Skin of body (tissue), 3 donors: ENCODE measurements at places on chromosomes 16 and 17. TPM values are rescaled to one million over a fixed set of nuclear protein-coding genes. Genes with fewer than 3 reads are reported as not detected.
A peak's percentile ranks its signal among the peaks of the same experiment; 100 is the strongest.

The TEKT1 gene
- total RNA-seq = 0.10 TPM

GRCh38 chr16:15598648-15599190 is 44.2 kb downstream of the MARF1 start:
- no peak for DNase-seq

DNA sequence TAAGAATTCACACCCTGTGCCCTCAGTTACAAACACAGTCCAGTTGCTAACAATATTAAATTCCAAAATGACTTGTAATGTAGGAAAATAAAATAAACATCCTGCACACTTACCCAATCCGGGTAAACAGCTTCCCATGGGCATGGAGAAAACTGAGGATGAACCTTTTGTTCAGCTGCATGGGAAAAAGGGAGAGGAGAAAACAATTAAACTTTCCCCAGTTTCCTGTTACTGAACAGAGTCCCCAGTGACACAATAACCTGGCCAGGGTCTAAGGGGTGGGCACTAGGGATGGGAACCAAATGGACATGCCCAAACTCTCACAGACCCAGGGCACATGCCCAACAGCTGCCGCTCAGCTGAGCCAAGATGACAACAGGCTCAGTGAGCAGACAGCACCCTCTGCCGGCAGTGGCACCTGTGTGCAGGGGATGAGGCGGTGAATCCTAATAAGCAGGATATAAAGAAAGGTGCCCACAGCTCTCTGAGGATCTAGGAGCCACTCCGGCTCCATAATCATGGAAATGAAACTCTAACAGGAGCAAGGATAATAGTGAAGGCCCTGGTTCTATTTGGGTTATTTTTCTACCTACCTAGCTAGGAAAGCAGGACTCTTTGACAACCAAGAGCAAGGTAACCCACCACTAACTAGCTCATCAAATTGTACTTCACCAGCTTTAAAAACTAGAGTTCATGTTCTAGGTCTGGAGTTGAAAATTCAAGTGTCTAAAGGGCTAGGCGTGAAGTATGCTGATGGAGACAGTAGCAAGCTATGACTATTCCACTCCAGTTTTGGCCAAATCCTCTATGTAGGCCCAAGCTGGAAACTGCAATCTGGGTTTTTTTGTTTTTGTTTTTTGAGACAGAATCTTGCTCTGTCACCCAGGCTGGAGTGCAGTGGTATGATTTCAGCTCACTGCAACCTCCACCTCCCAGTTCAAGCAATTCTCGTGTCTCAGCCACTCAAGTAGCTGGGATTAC is 58.8 kb downstream of the SMG6 start:
- DNase-seq = peak; percentile 85

The TMEM220 gene
- 2.6 TPM for total RNA-seq

- DNase-seq = no peak
Measured at GRCh38 chr16:58148099-58148498, 18.9 kb upstream of the CFAP20 start.

- DNase-seq = no peak
Measured at GRCh38 chr17:59804901-59805465, 87.8 kb downstream of the TUBD1 start.

DNA sequence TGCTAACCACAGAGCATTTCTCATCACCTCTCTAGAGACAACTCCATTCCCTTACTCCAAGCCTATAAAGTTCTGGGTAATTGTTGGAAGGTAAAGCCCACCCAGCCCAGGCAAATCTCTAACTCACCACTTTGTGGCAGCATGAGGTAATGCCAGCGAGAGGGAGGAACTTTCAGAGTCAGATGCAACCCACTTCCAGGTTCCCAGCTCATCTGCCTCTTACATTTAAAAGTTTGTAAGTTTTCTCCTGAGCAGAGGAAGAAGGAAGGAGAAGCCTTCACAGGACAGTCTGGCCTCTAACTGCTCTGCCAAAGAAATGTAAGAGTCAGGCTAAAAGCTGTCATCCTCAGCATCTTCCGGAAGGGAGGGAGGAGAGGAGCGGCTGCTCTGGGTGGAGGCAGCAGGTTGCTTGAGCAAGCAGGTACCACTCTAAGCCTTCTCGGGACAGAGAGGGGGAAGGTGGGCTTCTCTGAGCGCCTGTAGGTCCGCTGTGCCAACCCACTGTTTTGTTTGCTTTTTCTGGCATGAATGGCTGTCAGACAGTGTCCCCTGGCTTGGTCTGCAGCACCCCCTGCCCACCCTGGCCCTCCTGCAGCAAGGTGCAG is 1.0 kb downstream of the ZNF319 start:
- no peak for DNase-seq

DNA sequence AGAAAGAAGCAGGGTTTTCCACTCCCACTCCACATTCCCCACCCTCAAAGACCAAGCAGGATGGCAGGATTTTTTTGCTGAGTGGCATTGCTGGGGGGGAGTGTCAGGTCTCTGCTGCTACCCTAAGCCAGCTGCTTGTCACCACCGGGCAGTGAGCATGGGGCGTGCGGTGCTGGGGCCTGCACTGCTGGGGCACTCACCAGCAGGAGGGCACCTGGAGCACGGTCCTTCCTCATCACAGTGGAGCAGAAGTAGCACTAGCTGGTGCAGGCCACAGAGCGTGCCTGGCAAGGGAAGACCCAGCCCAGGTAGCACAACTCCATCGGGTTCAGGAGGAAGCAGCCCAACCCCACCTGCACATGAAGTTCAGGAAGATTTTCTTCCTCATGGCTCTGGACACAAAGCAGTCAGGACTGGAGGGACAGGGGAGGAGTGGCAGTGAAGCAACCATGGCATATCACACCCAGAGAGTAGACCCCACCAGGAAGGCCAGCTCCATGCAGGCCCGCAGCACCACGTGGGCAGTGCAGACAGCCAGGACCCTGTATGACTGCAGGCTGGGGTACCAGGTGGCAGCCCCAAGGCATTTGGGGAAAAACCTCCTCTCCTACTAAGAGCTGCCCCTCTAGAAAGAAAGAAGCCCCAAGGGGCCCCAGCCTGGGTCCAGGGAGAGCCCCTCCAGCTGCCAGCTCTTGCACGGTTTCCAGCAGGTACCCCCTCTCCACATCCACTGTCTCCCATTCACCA is 16.7 kb upstream of the MYO18A start:
- no peak for DNase-seq

The SPATA32 gene
- total RNA-seq = not detected

GRCh38 chr17:17220529-17220928 is 14.4 kb upstream of the PLD6 start:
- no peak for DNase-seq

DNA sequence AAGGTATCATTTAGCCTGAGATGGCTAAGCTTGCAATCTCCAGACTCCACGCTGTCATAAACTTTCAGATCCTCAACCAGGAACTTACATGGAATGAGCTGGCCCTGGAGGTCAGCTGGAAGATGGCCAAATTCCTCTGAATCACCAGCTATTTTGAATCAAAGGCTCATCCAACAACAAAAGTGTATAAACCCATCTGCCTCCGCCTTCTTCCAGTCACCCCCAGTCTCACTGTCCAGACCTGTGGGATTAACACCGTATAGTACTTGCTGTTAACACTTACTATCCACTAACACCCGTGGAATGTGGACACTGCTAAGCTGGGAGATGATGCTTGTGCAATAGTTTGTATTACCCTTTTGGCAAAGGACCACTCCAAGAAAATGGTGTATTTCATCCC is 1.9 kb upstream of the LCMT1 start:
- DNase-seq = no peak

The SLC12A3 gene
- not detected for total RNA-seq

- no peak for DNase-seq
Measured at GRCh38 chr17:64358261-64358788, 32.3 kb downstream of the PECAM1 start.

The NPIPB8 gene
- total RNA-seq = 1.7 TPM

- no peak for DNase-seq
Measured at GRCh38 chr16:85369741-85370528, 243.2 kb upstream of the GSE1 start.

- no peak for DNase-seq
Measured at GRCh38 chr16:35636480-35637230, 2177.2 kb downstream of the TP53TG3F start.

DNA sequence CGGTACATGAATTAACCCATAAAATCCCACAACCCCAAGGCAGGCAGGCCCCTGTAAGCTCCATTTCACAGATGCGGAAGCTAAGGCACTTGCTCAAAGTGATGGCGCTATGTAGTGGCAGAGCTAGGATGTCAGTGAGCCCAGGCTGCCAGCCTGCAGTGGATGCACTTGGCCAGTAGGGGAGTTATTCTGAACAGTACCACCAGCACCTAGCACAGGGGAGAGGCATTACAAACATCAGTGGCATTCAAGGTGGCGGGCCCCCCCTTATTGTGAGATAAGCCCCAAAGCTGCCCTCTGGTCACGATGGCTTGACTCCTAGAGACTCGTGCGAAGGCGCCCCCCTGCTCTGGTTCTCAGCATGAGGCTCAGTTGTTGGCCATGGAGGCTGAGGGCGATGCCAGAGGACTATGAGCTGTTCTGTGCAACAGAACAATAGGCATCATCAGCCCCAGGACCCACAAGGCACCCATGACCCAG is 33.8 kb downstream of the GTF3C1 start:
- DNase-seq = no peak

The ITGAD gene
- total RNA-seq = 0.10 TPM

- DNase-seq = no peak
Measured at GRCh38 chr17:80012765-80013741, 22.6 kb downstream of the TBC1D16 start.

The HASPIN gene
- 2.0 TPM for total RNA-seq

GRCh38 chr16:10013364-10013763 is 168.9 kb downstream of the GRIN2A start:
- DNase-seq = no peak

- no peak for DNase-seq
Measured at GRCh38 chr16:322476-323143, 29.9 kb downstream of the AXIN1 start.

DNA sequence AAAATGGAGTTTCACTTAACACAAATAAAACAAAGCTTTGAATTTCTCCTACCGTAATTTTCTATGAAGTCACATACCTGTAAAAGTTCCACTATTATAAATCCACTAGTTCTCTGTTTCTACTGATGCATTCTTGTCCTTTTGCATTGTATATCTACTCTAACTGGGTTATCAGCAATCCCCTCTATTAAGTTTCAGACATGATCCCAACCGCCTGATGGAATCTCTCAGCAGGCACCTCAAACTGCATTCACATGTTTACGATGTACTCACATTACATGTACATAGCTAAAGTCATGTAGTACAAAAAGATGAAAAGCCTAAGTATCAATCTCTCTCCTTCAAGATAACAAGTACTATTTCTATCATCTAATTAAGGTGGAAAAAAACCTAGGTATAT is 64.9 kb downstream of the MED13 start:
- no peak for DNase-seq

DNA sequence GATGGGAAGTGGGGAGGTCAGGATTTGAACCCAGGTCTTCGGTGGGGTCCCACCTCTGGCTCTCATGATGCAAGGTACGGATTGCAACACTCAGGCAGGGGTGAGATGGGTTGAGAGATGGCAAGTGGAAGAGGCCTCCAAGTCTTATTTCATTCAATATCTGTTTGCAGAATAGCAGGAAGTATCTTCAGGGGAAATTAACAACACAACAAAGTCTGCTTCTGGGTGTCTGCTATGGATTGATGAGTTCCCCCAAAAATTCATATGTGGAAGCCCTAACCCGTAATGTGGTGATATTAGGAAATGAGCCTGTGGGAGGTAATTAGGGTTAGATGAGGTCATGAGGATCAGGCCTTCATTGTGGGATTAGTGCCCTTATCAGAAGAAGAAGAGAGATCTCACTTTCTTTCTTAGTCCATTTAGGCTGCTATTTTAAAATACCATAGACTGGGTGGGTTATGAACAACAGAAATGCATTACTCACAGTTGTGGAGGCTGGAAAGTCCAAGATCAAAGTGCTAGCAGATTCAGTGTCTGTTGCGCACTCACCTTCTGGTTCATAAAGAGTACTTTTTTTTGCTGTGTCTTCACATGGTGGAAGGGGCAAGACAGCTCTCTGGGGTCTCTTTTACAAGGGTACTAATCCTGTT is 4.4 kb upstream of the CD300H start:
- no peak for DNase-seq

DNA sequence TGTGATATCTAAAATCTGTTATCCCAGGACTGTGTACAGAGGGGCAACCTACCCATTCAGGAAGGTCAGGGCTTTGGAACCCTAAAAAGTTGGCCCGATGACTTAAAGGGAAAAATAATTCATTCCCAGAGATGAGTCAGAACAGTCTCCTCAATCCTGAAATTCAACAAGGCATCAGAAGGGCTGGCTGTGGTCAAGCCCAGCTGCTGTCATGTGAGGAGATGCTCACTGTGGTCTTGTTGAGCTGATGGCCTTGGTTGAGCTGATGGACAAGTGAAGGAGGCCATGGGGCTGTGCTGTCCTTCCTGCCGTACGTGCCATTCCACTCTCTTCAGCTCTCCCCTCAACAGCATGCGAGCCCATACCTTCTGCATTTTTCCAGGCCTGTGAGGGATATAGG is 20.9 kb upstream of the DRG2 start:
- DNase-seq = no peak

GRCh38 chr16:87442581-87442966 is 50.2 kb downstream of the ZCCHC14 start:
- DNase-seq = no peak

The PRSS33 gene
- total RNA-seq = not detected

DNA sequence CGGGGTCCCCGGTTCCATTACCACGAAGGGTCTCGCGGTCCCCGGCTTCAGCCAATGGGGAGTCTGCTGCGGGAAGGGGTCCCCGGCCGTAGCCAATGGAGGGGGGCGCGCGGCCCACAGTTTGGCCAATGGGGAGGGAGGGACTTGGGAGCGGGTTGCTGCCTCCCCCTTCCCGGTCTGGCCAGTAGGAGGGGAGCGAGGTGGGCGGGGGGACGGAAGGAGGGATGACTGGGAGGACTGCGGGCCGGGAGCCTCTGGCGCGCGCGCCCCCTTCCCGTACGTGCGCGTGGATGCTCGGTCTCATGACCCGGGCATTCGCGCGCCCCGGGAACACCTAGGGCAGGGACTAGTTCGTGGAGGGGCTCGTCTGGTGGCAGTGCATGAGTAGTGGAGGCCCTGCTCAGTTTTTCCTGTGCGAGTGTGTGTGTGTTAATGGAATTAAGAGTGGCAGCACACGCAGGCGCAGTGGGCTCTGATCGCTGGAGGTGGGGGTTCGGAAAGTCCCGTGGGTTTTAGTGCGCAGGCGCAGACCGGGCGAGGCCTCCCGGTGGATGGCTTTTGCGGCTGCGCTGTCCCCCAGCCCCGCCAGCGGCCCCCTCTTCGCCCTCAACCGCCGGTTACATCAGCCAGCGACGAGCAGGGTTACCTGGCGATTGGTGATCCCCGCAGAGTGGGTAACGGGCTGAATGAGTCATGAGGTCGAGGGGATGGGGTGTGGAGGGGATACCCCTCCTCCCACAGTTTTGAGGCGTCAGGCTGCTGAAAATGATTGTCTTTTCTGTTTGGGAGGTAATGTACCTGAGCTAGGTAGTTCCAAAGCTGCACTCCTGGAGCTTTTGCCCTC is 1.3 kb downstream of the ATXN2L start:
- peak; percentile 96 for DNase-seq

The HBA2 gene
- 7,549 TPM for total RNA-seq

The CCL17 gene
- 0.49 TPM for total RNA-seq
